Tibial nerve (tissue), 4 donors: ENCODE measurements at places on chromosomes 16 and 17. TPM values are rescaled to one million over a fixed set of nuclear protein-coding genes. Genes with fewer than 3 reads are reported as not detected.

DNA sequence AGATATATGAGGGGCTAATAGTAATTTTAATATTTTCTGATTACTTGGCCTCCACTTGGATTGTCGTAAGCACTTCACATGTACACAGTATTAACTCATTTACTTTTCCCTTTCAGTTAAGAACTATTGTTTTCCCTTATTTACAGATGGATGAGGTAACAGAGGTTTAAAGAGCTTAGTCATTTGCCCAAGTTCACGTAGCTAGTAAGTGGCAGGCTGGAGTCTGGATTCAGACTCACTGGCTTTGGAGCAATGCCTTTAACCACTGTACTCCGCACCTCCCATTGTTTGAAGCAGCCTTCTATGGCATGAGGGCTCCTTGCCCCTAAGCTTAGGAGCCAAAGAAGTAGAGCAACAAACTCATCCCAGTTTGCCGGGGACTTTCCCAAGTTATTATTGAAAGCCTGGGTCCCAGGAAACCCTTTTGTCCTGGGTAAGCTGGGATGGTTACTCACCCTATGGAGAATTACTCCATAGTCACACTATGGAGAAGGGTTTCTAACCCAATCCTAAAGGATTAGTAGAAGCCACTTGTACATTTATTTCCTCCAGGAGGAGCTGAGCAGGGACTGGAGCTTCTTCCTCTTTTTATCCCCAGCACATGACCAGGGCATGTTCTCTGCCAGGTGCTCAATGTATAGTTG lies 12.3 kb downstream of the FOXL1 start:
- no peak overlapping the region for H3K27ac ChIP-seq
- H3K36me3 ChIP-seq, result no peaks in the 10 kb centered on the region
- peaks cover 26% of the 10 kb centered on the region for H3K4me1 ChIP-seq
- no peak for DNase-seq

DNA sequence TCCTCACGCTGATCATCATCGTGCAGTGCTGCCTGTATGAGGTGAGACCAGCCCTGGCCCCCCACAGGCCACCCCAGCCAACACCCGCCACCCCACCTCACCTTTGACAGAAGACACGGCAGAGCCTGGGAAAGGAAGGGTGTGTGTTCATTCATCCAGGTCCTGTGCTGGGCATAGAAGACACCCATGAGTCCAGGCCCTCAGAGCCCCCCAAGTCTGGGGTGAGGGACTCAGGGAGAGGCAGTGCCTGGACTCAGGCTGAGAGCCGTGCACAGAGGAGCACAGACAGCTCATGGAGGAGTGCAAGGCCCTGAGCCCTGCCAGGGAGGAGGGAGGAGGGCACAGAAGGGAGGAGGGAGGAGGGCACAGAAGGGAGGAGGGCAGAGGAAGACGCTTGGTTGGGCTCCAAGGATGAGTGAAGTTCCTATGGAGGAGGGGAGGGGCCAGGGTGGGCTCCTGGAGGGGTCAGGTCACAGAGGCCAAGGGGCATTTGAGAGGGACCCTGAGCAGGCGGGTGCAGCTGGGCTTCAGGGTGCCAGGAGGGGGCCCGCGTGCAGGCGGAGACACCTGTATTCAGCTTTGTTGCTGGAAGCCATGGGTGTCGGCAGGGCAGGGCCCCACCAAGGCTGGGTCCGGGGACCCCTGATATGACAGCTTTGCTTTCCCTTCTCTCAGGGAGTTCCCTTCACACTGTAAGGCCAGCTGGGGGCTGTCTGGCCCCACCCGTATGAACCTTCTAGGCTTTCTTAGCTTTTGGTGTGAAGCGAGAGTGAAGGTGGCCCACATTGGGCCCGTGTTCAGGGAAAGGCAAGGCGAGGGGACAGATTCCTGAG lies 11.4 kb downstream of the TAX1BP3 start:
- H3K4me1 ChIP-seq, result peaks cover 25% of the 10 kb centered on the region
- H3K27ac ChIP-seq, result peak overlapping the region; percentile 97
- H3K4me3 ChIP-seq, result no peak overlapping the region
- H3K27me3 ChIP-seq, result no peaks in the 10 kb centered on the region

- H3K27me3 ChIP-seq, result no peaks in the 10 kb centered on the region
- H3K4me1 ChIP-seq, result no peaks in the 10 kb centered on the region
- H3K4me3 ChIP-seq, result no peak overlapping the region
- H3K36me3 ChIP-seq, result peaks cover 92% of the 10 kb centered on the region
- no peak overlapping the region for H3K27ac ChIP-seq
Observed at GRCh38 chr16:24810951-24811843, 34.6 kb upstream of the SLC5A11 start.

DNA sequence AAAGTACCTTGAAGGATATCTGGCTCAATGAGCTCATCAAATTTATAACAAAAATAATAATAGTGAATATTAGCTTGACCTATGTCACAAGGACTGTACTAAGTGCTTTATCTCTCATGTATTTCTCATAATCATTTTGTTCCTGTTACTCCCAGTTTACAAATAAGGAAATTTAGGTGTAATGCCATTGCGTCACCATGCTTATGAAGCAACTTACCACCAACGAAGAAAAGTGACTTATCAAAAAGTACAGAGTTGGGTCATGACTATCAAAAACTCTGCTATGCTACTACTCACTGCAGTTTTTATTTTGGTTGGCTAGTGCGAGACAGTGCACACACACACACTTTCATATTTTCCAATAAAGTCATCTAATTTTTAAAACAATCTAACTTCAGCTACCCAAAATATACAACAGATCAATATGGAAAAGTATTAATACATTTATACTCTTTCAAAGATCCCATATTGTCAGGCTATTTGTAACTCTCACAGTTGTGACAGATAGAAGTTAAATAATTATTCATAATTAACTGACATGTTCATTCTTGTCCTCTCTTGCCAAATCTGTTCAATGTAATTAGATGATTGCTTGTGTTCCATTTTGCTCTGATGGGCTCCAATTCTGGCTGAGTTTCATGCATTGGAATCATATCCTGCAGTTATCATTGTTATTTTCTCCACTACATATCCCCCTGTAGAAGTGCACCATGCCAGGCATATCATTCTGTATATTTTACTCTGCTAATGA lies 119.4 kb downstream of the KCNJ2 start:
- no peaks in the 10 kb centered on the region for H3K27me3 ChIP-seq
- H3K4me1 ChIP-seq, result no peaks in the 10 kb centered on the region
- no peak for DNase-seq
- H3K4me3 ChIP-seq, result no peak overlapping the region

DNA sequence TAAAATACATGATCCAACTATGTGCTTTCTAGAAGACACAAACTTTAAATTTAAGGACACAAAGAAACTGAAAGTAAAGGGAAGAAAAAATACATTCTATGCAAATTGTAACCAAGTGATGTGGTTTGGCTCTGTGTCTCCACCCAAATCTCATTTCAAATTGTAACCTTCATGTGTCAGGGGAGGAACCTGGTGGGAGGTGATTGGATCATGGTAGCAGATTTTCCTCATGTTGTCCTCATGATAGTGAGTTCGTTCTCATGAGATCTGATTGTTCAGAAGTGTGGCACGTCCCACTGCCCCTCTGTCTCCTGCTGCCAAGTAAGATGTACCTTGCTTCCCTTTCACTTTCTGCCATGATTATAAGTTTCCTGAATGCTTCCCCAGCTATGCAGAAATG lies 15.0 kb downstream of the OR1A1 start:
- no peaks in the 10 kb centered on the region for H3K27me3 ChIP-seq
- H3K4me3 ChIP-seq, result no peak overlapping the region
- no peaks in the 10 kb centered on the region for H3K4me1 ChIP-seq
- no peak for DNase-seq

GRCh38 chr16:11734653-11735043 lies 8.0 kb downstream of the TXNDC11 start:
- H3K36me3 ChIP-seq, result peaks cover 62% of the 10 kb centered on the region
- no peak overlapping the region for H3K4me3 ChIP-seq
- H3K27ac ChIP-seq, result no peak overlapping the region
- peaks cover under 1% of the 10 kb centered on the region for H3K4me1 ChIP-seq
- DNase-seq, result no peak

DNA sequence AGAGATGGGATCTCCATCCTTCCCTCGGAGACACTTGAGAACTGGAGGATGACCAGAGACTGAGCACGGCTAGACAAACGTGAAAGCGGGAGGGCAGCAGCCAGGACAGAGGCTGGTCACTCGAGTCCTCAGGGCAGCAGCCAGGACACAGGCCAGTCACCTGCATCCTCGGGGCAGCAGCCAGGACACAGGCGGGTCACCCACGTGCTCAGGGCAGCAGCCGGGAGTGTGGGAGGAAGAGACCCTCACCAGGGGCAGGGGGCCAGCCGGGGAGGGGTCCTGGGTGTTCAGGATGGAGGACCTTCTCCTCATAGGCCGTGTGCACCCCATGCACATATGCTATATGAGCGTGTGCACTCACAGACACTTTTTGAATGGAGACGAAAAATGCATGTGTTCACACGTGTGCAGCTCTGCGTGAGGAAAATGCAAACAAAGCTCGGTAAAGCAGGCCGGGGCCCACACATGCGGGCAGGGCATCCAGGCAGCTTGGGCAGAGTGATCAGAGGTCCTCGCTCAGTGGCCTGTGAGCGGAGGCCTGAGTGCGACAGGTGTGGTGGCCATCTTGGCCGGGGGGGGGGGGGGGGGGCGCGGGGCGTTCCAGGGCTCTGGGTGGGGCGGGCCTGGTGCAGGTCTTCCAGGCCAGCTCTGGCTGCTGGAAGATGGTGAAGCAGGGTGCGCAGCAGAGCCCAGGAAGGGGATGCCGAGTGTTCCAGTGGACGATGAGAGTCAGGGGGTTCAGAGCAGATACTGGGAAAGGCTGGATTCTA lies 26.7 kb downstream of the ZNF469 start:
- H3K27me3 ChIP-seq, result peaks cover 2% of the 10 kb centered on the region
- no peaks in the 10 kb centered on the region for H3K36me3 ChIP-seq
- no peak for DNase-seq
- H3K27ac ChIP-seq, result no peak overlapping the region
- H3K4me3 ChIP-seq, result no peak overlapping the region

The CA4 gene
- 1.2 TPM for total RNA-seq

The GPR142 gene
- 2.8 TPM for total RNA-seq

GRCh38 chr17:17304521-17304985 lies 1.4 kb downstream of the NT5M start:
- H3K36me3 ChIP-seq, result no peaks in the 10 kb centered on the region
- no peak overlapping the region for H3K27ac ChIP-seq
- no peak for DNase-seq
- peaks cover 34% of the 10 kb centered on the region for H3K4me1 ChIP-seq

The ANKS4B gene
- total RNA-seq, result 0.20 TPM

The RNF222 gene
- total RNA-seq, result not detected

The DNAH3 gene
- total RNA-seq, result not detected

The CALB2 gene
- total RNA-seq, result 3.5 TPM

DNA sequence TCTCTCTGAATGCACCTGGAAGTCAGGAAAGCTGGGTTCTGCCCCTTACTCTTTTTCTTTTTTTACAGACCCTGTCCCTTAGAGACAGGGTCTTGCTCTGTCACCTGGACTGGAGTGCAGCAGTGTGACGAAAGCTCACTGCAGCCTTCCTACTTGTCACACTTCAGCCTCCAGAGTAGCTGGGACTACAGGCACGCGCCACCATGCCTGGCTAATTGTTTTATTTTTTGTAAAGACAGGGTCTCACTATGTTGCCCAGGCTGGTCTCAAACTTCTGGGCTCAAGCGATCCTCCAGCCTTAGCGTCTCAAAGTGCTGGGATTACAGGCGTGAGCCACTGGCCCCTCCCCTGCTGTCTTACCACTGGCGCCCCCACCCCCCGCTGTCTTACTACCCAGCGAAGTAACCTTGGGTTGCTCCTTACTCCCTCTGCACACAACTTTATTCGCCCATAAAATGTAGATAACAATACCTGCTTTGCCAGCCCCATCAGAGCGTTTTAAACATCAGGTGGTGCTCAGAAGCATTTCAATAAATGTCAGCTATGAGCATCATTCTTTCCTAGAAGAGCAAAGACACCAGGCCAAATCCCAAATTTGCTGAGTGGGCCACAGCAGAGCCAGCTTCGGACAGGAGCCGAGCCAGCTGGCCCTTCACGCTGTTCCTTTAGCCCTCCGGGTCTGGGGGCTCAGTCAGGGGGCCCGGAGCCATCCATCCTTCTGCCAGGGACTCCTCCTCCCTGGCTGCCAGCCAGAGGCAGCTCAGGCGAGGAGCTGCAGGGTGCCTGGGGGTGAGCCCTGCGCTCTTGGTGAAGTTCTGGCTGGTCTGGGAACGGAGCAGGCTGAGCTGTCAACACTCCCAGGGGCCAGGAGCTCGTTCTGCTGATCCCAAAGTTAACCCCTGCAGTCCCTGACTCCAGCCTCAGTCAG lies 24.4 kb downstream of the SRL start:
- no peak overlapping the region for H3K4me3 ChIP-seq
- H3K36me3 ChIP-seq, result no peaks in the 10 kb centered on the region
- no peak for DNase-seq
- H3K4me1 ChIP-seq, result no peaks in the 10 kb centered on the region
- no peak overlapping the region for H3K27ac ChIP-seq

GRCh38 chr16:84547546-84548061 lies 43.1 kb upstream of the MEAK7 start:
- no peaks in the 10 kb centered on the region for H3K36me3 ChIP-seq
- no peaks in the 10 kb centered on the region for H3K4me1 ChIP-seq
- H3K27ac ChIP-seq, result no peak overlapping the region
- no peaks in the 10 kb centered on the region for H3K27me3 ChIP-seq

DNA sequence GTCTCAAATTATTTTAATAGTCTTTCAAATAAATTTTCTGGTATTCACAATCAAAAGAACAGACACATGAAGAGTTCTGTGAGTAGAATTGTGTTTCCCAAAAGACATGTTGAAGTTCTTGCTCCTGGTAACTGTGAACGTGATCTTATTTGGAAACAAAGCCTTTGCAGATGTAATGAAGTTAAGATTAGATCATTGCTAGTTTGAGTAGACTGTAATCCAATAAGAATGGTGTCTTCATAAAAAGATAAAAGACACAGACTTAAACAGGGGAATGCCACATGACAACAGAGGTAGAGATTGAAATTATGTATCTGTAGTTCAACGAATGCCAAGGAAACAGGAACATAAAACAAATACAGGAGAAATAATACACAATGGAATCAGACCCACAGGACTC lies 357.4 kb upstream of the CA10 start:
- H3K27ac ChIP-seq, result no peak overlapping the region
- H3K36me3 ChIP-seq, result no peaks in the 10 kb centered on the region

DNA sequence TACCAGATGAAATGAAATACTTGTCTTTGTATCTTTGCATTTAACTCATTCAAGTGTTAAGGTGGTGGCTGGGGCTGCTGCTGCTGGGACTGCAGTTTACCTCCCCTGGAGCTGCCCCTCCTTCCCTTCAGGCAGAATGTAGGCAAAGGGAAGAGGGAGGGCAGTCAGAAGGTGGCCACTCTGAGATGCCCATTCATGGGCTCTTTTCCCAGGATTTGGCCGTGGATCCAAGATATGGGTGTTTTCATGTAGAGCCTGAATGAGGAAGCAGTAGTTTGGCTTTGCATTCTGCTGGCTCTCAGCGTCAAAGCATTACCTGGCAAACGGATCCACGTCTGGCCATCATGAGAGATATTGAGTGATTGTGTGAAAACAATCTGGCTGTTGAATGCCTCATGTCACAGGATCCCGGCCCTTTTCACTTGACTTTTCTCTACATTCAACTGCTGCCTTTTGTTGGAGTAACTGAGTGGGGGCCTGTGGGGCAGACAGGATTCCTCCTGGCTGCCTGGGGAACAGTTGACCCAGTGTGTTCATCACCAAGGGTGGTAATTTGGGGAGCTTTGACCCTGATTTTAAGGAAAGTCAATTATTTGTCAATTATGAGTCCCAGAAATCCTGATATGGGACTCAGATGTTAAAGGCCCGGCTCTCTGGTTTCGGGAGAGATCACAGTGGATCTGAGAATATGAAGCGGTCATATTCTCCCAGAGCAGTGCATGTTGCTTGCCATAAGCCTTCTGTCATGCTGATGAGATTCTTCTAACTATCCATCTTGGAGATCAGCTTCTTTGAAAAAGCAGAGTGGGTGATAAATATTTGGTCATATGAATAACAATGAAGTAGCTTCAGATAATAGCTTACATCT lies 236.8 kb downstream of the IRX3 start:
- no peak overlapping the region for H3K4me3 ChIP-seq
- no peaks in the 10 kb centered on the region for H3K27me3 ChIP-seq
- no peaks in the 10 kb centered on the region for H3K36me3 ChIP-seq
- H3K4me1 ChIP-seq, result no peaks in the 10 kb centered on the region

The UTS2R gene
- total RNA-seq, result not detected
